ENCODE measurements at places on chromosomes 16 and 17.

DNA sequence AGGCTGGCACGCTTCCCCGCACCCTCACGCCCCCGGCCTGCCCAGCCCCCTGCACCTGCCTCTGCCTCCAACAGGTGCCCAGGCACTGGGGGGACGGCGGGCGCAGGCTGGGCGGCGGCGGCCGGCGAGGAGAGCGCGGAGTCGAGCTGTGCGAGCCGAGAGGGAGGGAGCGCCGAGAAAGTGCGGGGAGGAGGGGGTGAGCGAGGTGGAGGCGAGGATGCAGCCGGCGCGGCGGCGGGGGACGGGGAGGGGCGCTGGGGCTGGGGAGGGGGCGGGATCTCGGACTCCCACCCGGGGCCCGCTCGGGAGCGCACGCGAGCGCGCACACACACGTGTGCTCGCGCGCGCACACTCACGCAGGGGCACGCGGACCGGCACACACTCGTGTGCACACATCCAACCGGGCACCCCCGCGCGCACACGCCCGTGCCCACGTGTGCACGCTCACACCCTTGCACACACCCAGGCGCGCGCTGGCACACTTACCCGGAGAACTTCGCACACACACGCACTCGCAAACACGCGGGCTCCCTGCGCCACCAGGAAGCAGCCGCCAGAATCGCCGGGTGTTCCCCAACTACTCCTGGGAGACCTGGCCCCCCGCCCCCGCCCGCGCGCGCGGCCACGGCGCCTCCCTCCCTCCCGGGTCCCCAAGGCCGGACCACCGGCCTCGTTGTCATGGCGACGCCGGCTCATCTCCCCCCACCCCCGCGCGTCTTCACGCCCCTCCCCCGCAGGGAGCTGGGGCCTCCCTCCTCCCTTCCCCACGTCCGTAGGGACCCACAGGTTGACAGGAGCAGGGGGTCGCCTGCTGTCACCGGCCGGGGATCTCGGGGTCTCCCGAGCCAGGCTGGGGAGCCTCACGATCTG lies at the start of gene DOC2A:
TSS of gene DOC2A (minus strand) at position 184 of the 870 bp plus-strand sequence. CDS start 805 bp downstream, outside the sequence.
- no peak for DNase-seq

DNA sequence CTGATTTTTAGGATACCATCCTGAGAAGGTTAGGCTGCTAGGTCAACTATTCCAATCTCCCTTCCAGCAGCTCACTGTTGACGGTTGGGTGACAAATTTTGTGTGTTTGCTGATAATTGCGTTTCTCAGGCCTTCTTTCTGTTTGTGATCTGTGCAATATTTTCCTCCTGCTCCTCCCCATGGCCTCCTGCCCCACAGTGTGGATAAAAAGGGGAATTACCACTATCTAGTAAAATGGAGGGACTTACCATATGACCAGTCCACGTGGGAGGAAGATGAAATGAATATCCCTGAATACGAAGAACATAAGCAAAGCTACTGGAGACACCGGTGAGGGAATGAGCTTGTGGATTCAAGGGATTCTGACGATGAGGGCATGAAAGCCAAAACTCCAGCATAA lies 9.2 kb downstream of the CHD3 start:
- peak; percentile 60 for DNase-seq

DNA sequence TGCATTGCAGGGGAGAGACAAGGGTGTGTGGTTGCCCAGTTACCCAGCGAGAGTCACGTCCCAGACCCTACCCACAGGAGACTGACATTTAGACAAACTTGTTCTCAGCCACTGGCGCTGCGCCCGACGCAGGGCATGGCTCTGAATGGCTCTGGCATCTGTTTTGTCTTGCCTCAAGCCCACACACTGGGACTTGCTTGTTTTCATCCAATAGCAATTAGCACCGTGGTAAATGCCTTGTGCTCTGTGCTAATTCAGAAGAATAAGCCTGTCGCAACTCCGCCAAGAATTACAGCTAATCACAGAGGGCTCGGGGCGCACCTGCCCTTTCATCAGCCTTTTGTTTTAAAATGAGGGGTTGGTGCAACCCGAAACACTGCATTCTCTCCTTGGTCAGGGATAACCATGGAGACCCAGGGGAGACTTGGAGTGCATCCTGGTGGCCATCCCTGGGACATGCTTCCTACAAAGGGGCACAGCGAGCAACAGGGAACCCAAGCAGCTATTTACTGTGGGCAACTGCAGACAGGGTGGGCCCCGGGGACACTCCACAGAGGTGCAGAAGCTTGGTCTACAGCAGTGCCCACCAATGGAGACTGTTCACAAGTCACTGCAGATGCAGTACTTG lies 220.6 kb upstream of the ZFHX3 start:
- DNase-seq, result no peak

DNA sequence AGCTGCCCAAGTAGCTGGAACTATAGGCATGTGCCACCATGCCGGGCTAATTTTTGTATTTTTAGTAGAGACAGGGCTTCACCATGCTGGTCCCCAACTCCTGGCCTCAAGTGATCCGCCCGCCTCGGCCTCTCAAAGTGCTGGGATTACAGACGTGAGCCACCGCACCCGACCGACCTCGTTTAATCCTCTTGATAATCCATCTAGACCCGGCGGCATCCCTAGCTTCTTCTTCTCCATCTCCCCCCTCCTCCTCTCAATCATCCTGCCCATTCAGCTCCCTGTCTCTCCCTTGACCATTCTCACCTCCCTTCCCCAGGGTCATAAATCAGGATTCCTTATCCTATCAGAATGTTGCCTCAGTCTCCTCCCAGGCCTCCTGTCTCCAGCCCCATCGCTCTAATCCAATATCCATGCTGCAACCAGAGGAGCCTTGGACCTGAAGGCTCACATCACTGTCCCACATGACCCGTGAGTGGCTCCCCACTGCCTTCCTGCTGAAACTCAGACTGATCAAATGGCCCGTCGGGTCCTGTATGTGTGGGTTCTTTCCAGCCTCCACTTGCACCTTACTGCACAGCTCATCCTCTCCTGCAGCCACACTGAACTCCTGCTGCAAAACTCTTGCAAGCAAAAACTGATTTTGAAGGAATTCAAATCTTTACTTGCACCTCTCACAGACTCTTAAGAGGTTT lies 74.1 kb upstream of the CDH5 start:
- peak; percentile 45 for DNase-seq

DNA sequence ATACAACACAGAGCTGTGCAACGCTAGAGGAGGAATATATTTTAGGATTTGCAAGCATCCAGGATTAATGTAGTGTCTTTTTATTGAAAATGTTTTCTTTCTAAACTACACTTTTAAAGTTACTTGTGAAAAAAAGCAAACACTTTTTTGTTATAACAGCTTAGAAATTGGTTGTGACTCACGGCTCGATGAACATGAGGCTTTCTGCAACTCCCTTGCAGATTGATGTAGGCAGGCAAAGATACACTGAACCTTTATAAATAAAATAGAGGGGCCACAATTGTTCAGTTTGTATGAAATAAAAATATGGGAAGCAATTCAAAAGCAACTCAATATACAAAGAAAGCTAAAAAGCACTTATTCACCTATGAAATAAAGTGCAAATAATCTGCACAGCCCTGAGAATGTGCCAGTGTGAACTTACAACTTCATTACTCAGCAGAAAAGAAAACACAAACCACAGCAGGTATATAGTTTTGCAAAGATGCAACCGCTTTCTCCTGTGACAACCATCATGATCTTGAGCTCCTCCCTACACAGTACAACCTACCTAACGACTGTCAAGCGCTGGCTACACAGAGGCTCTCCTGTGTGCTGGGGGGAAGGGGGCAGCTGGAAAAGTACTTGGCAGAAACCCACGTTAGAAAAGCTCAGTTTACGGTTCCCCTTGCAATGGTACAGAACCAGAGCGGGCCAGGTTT lies 948 bp downstream of the LUC7L start:
- DNase-seq, result no peak

GRCh38 chr16:11133344-11133943 lies 122.6 kb downstream of the SOCS1 start:
- peak; percentile 86 for DNase-seq

DNA sequence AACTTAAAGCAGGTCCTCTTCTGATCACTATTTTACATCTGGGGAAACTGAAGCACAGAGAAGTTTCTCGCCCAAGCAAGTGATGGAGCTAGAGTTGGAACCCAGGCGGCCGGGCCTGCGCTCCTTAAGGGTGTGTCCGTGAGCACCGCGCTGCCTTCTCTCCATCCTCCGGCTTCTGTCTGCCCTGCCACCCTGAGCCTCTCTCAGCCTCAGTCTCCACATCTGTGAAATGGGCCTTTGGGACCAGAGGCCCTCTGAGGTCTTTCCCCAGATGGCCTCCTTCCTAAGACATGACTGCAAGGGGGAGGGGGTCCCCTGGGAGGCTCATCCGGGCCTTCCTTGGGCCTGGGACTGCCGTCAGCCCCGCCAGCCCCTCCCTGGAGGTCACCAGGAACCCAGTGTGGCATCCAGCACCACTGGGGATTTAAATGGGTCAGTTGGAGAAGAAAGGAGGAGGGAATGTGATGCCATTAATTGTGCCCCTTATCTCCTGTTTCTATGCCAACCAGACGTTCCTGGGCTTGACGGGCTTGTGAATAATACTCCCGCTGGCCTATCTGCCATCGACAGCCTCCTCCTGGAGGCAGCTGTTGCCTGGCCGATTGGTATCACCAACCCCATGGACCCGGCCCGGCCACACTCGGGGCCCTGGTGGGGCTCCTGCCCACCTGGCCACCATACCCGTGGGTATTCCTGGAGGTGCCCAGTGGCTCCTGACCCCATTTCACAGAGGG lies 5.1 kb downstream of the ZFPM1 start:
- DNase-seq, result no peak

DNA sequence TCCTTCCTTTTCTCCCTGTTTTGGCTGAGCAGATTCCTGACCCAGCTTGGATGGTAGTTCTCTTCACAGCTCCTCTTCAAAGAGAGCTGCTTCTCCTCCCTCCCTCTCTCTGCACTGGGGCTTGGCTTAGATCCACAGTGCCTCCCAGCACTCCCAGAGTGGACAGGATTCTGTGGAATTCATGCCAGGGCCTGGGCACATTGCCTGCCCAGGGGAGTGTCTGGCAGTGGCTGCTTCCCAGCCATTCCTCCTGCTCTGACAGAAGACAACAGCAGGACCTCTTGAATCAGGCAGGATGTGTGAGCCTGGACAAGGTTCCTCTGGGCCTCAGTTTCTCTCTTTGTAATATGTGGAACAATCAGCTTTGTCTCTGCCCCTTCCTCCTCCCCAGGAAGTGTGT lies 4.5 kb upstream of the MMP28 start:
- peak; percentile 87 for DNase-seq

DNA sequence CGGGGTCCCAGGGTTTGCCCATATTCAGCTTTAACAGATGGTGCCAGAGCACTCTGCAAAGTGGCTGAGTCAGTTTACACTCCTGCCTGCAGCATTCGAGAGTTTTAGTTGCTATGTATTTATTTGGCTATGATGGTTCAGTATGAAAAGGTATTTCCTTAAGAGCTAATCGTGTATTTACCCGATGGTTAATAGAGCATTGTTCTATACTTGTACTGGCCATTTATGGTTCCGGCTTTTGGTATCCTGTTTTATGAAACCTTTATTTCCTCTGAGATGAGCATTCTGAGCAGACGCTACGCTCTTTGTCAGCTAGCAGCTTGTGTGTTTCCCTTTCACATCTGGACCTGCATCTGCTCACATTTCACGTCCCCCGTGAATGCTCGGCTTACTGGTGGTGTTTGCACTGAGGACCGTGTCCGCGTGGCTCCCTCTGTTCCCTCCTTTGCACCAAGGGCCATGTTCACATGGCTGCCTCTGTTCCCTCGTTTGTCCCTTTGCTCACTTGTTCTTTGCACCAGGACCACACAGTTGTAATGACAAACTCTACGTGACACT lies 149.1 kb upstream of the CHMP6 start:
- DNase-seq, result no peak

DNA sequence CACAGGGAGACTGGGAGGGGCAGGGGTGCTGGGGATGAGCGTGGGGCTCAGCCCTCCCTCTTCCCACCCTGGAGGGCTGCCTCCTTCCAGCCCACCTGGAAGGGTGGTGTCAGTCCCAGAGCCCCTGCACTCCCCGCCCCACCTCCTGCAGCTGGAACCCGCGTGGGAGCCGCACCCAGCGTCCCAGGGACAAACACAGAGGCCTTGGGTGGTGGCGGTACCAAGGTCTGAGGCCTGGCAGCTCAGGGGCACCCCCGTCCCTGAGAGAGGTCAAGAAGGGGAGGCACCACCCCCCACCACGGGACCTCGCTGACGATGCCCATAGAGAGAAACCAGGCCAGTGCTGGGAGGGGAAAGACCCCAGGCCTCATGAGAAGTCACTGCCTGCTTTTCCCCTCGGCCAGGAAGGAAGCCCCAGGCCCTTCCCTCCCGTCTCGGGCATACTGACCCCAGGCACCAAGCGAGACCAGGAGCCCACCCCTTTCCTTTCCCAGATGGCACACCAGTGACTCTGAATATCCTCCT lies 4.1 kb downstream of the HS3ST6 start:
- no peak for DNase-seq

DNA sequence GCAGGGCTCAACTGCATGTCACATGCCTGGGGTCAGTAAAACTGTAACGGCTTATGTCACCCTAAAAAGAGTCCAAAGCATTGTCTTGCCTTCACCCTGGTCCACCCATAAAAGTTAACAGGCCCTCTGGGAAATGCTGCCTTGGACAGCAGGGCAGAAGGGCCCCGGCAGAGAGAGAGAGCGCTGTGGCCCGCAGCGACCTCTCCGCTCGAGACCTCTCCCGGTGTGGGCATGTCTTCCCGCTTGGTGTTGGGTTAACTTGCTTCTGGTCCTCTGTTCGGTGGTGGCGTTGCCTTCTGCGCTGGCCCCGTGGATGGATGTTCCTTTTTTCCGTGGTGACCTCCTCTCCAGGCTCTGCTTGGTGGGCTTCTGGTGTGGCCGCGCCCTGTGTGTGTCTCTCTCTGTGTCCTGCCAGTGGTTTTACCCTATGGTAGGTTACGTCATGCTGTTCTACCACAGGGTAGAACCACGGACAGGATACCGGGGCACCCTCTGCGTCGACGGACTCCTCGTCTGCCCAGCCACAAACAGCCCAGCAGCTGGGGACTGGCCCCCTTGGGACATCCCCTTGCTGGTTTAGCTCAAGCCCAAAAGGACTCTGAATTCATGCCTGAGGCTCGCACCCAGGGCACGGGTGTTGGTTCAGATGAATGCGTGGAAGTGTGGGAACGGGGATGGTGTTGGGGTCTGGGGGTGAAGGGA lies 18.3 kb upstream of the CLEC18A start:
- DNase-seq, result no peak

DNA sequence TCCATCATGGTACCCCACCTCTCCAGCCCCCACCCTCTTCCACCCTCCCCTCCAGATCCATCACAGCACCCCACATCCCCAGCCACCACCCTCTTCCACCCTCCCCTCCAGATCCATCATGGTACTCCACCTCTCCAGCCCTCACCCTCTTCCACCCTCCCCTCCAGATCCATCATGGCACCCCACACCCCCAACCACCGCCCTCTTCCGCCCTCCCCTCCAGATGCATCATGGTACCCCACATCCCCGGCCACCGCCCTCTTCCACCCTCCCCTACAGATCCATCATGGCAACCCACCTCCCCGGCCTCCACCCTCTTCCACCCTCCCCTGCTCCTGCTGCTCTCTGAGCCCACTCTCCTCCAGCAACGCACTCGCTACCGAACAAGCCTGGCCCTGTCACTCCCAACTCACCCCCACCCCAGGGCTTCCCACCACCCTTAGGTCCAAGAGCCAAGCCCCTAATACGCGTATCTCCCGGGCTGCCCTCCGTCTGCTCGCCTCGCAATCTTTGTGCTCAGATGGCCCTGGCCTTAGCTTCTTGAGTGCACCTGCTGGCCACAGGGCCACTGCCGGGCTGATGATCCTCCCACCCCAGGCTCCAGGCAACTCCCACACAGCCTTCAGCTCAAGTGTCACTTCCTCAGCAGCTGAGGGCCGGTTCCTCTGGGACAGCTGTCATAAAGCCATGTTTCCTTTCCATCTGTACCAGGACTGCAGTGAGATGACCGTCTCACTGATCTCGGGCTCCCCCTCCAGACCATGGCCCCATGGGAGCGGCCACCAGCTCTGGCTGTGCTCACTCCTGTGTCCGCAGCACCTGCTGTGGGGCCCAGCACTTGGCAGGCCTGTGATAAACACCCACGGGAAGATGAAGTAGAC lies 25.5 kb downstream of the KDM8 start:
- DNase-seq, result no peak
